ENCODE measurements at places on chromosomes 11 and 22. TPM values are rescaled to one million over a fixed set of nuclear protein-coding genes. Genes with fewer than 3 reads are reported as not detected.

HSPB2 gene
- total RNA-seq = 0.78 TPM

PGA3 gene
- total RNA-seq = 0.81 TPM

SLC22A12 gene
- total RNA-seq = not detected

RIC3 gene
- 33.2 TPM for total RNA-seq

CYB5R2 gene
- 4.4 TPM for total RNA-seq

PHOX2A gene
- total RNA-seq = not detected

INPP5J gene
- total RNA-seq = 2.0 TPM

THOC5 gene
- 46.0 TPM for total RNA-seq

OR5B21 gene
- total RNA-seq = not detected

PTPRJ gene
- 13.5 TPM for total RNA-seq

IRAG1 gene
- total RNA-seq = 282 TPM

SCGB1C1 gene
- not detected for total RNA-seq

C22orf42 gene
- not detected for total RNA-seq

BIK gene
- 1.7 TPM for total RNA-seq

CCDC85B gene
- 111 TPM for total RNA-seq

MS4A15 gene
- total RNA-seq = not detected

CCDC188 gene
- total RNA-seq = not detected

TECTA gene
- total RNA-seq = 1.3 TPM

E2F8 gene
- 0.07 TPM for total RNA-seq

CD3D gene
- 1.5 TPM for total RNA-seq

OR51A4 gene
- not detected for total RNA-seq

MOGAT2 gene
- not detected for total RNA-seq

NLRP14 gene
- total RNA-seq = not detected
